ENCODE measurements at places on chromosomes 5 and 9. TPM values are rescaled to one million over a fixed set of nuclear protein-coding genes. Genes with fewer than 3 reads are reported as not detected.

CDC20B gene
- polyA plus RNA-seq, result 0.03 TPM

RAD1 gene
- polyA plus RNA-seq, result 21.2 TPM

ARL15 gene
- polyA plus RNA-seq, result 6.4 TPM

SUSD3 gene
- polyA plus RNA-seq, result 0.49 TPM

AK8 gene
- 0.77 TPM for polyA plus RNA-seq
